ENCODE measurements at places on chromosomes 2 and 18. TPM values are rescaled to one million over a fixed set of nuclear protein-coding genes. Genes with fewer than 3 reads are reported as not detected.
A peak's percentile ranks its signal among the peaks of the same experiment; 100 is the strongest.

- H3K4me1 ChIP-seq: peaks cover 3% of the 10 kb centered on the region
- no peak overlapping the region for H3K4me3 ChIP-seq
- peak overlapping the region; percentile 33 for H3K27ac ChIP-seq
- peaks cover 84% of the 10 kb centered on the region for H3K36me3 ChIP-seq
Observed at GRCh38 chr2:200944467-200945394, 18.7 kb downstream of the ORC2 start.

DNA sequence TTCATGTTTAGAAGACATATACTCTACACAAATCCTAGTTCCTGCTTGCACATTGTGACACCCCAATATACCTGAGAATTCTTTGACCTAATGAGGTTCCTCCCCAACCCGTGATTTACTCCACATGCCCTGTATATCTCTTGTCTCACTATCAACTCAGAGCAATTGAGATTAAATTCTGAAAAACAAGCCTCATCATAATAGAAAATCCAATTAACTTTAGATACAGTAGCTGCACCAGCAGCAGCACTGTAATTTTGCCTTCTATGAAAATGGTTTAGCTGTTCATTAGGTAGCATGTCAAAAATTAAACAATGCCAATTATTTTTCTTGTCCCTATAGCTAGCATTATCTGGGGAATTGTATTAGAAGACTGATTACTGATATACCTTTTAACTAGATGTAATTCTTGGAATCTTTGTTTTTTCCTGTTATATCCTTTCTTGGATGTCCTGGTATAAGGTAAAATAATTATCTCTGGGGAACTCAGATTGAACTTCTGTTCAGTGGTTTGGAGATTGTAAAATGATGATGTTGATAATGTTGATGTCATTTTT lies 218.9 kb upstream of the TANK start:
- H3K4me1 ChIP-seq: peaks cover 4% of the 10 kb centered on the region
- no peak overlapping the region for H3K4me3 ChIP-seq
- no peaks in the 10 kb centered on the region for H3K36me3 ChIP-seq

DNA sequence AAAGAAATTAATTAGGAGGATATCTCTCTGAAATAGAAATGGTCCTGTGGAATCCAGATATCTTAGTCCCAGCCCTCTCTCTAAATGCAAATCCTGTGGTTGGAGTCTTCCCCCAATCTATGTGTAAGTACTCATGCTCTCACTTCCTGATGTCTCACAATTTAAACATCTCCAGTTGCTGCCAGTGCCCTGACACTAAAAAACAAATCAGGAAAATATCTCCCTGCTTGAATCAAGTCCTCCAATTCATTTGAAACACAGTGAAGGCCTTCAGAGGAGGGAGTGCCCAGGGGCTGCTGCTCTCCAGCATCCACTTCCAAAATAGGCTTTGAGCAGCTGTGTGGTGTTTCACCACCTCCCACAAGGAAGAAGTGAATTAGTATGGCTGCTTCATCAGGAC lies 413.8 kb downstream of the RAD51AP2 start:
- no peak for DNase-seq
- no peaks in the 10 kb centered on the region for H3K36me3 ChIP-seq
- peaks cover 14% of the 10 kb centered on the region for H3K27me3 ChIP-seq
- no peaks in the 10 kb centered on the region for H3K4me1 ChIP-seq

Gene SPAST
- 24.9 TPM for total RNA-seq

Gene GPR45
- not detected for total RNA-seq

Gene SCYGR4
- total RNA-seq: not detected

Data from naive thymus-derived CD8-positive, alpha-beta T cell (primary cell).